ENCODE measurements at places on chromosomes 2 and 18.
A peak's percentile ranks its signal among the peaks of the same experiment; 100 is the strongest.

- DNase-seq, result no peak
These were observed 5.1 kb upstream of the WIPF1 start for GRCh38 chr2:174602745-174603144.

DNA sequence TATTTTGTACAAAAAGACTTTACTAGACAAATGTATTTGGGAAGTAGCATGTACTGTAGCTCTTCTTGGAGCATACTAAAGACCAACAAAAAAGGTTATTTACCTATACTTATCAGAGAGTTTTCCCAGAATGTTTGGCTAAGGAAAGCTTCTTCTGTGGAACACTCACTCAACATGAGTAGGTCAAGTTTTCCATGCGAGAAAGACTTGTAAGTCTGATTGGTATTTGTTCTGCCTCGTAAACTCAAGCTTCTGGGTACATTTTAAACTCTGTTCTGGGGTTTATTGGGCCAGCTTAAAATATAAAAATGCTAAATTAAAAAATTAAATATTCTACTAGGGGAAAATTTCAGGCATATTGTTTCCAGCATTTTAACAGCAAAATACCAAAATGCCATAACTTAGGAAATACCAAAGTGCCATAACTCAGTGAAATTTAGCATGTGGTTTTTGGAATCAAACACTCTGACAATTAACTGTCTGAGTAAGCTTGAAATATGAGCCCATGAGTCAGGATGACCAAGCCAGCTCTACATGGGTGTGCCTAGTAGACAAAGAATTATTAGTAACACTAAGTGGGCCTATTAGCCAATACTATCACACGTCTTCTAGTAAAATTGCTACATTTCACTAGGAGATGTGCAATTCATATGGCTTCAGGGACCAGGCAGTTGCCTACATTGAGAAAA lies 47.3 kb upstream of the SERPINE2 start:
- no peak for DNase-seq

- no peak for DNase-seq
These were observed 201.8 kb upstream of the ZNF521 start for GRCh38 chr18:25553631-25554263.

DNA sequence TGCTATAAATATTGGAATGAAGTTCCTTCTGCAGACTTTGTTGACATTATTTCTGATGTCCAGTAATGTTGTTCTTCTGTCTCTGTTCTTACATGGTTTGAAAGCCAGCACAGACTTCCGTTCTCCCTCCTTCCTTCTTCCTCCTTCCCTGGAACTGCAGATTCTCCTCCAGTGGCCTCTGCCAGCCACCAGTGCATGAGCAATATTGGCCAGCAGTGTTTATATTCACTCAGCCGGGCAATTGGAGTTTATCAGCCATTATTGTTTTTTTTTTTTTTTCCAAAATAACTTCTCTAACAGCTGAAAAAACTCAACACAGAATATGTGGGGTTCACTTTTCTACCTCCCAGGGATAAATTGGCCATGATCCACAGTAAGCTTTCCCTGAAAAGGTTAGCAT lies 86.8 kb downstream of the ADCYAP1 start:
- DNase-seq, result no peak

- DNase-seq, result no peak
These were observed 403.0 kb downstream of the NBAS start for GRCh38 chr2:15158100-15158499.

DNA sequence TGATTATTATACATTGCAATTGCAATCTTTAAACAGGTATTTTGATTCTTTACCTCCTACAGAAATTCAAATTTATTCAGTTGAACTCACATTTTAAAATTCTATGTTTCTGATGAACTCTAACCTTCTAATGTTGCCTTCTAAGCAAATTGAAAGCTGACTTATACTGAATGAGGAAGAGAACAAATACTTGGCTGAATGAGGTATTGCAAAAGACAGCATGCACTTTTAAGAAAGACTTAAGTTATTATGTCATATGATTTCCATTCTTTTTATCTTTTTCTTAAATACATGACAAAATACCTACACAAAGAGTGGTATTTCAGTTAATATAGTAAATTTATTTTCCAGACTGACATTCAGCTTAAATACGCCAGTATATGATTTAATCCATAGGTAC lies 64.7 kb downstream of the FAM228A start:
- no peak for DNase-seq

- no peak for DNase-seq
These were observed 77.1 kb downstream of the HS1BP3 start for GRCh38 chr2:20573620-20574422.

- no peak for DNase-seq
These were observed 7.9 kb downstream of the ERFE start for GRCh38 chr2:238166391-238167343.

GRCh38 chr18:46257366-46257765 lies 153.2 kb downstream of the HAUS1 start:
- DNase-seq, result no peak

DNA sequence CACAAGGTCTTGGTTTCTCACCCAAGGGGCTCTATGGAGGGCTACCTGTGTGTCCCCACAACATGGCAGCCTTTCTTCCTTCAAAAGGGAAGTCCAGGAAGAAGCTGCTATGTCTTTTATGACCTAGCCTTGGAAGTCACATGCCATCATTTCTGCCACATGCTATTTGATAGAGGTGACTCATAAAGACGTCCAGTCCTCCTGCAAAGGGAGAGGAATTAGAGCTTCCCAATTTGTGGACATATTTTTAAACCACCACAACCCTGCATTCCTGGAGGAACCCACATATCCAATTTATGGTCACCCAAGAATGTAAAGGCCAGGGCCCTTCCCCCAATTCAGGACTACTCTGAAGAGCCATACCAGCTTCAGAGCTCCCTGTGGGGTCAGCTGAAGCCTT lies 246.2 kb downstream of the CYP26B1 start:
- no peak for DNase-seq

GRCh38 chr2:27705851-27706622 lies 42.3 kb downstream of the SLC4A1AP start:
- no peak for DNase-seq

GRCh38 chr18:55744206-55744605 lies 156.2 kb upstream of the TCF4 start:
- no peak for DNase-seq

- no peak for DNase-seq
These were observed 8.6 kb upstream of the ZNF407 start for GRCh38 chr18:74589021-74589420.

DNA sequence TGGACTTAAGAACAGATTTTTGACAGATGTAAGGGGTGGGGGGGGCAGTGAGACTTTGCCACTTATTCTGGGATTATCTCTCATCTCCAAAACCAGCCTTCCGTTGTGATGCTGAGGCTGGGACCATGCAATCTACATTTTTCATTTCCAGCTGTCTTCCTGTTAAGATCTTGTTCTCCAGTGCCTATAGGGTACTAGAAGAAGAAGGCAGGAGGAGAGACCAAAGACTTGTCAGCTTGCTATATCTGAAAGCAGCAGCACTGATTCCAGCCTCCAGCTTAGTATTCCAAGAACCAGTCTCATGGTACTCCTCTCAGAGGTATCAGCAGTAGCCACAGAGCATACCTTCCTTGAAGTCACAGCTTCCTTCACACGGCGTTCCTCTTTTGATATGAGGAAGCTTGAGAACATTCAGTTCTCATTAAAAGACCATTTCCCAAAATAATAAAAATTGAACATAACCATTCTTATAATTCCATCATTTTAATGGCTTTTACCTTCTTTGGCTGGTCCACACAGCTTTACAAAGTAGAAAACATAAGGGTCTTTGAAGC lies 49.8 kb downstream of the USP34 start:
- DNase-seq, result no peak

- DNase-seq, result no peak
These were observed 256.4 kb upstream of the TCF4 start for GRCh38 chr18:55844382-55844781.

GRCh38 chr2:45851111-45851510 lies 199.6 kb downstream of the PRKCE start:
- no peak for DNase-seq

- DNase-seq, result no peak
These were observed 143.5 kb downstream of the AGPS start for GRCh38 chr2:177535958-177536504.

DNA sequence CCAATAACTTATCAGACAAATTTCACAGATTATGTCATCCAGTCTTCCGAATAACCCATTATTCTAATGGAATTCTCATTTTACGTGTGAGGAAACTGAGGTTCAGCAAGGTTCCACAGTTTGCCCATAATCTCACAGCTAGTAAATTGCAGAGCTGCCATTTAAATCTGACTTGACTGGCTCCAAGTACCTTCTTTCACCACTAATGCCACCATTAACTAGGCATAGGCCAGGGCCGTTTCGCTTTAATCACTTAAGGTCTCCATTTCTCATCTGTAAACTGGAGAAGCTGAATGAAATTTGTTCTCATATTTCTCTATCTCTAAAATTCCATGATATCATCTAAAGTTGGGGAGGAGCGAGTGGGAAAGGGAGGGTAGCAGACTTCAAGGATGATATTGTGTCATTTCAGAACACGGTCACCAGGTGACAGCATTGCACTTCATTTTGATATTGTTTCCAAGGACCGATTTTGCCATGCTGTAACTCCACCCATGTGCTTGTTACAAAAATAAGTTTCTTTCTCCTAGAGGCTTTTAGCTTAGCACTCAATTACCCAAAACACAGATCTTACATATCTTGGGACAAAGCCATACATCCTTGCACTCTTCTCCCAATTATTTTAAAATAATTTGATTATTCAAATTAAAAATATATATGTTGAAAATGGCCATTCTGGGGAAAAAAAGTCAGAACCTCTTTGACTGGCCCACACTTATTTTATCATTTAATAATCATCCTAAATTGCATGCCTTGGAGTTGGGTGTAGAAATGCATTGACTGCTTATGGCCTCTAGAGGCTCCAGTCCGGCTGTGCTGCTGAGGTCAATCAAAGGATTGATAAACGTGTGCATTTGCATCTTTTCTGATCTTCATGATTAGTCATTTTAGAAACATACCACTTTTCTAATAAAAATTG lies 123.8 kb downstream of the AKAIN1 start:
- DNase-seq, result peak; percentile 9

GRCh38 chr2:214696681-214697080 lies 112.8 kb downstream of the BARD1 start:
- DNase-seq, result no peak

DNA sequence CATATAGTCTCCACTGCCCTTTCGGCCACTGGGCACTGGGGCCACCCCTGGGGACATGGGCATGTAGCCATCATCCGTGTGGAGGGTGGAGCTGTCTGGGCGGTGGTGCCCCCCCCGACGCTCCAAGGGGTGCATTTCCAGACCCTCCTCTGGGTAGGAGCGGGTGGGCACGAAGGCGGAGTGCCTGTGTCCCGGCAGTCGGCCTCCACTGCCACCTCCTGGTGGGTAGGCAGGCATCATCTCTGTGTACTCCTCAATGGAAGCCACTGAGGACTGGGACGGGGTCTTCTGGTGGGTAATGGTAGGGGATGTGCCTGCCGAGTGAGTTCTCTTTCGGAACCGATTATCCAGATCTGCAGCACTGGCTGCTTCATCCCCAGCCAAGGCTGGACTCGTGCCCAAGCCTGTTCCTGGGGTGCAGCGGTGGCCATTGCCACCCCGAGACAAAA lies 2.8 kb downstream of the IRS1 start:
- no peak for DNase-seq

DNA sequence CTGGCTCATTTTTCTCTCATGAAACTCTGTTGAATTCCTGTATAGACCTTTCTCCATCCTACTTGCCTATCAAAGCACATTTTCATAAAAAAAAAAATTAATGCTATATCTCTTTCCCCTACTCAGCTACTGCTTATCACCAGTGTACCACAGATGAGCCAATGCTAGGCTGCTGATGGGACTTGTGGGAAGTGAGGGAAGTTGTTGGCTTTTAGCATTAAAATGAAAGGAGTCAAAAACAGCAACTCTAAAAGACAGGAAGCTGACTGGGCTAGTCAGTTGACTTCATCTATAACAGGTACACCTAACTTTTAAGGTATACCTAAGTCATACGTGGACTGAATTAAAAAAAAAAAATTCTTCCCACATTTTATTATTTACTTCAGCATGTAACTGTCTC lies 102.1 kb downstream of the FAM117B start:
- DNase-seq, result no peak

DNA sequence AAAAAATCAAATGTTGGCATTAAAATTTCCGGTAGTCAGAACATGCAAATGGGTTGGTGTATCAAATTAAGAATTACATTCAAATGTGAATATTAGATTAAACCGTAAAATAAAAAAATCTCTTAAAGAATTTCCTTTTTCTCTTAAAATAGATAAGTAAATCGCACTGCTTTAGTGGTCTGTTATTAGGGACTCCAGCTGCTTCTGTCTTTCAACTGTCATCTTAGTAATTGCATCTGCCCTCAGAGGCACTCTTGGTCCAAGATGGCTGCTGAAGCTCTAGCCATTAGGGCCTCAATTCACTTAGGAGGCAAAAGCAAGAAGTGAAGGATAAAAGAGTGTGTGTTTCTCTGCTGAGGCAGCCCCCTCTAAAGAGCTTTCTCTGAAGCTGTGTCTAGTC lies 132.4 kb downstream of the MGAT5 start:
- DNase-seq, result no peak

DNA sequence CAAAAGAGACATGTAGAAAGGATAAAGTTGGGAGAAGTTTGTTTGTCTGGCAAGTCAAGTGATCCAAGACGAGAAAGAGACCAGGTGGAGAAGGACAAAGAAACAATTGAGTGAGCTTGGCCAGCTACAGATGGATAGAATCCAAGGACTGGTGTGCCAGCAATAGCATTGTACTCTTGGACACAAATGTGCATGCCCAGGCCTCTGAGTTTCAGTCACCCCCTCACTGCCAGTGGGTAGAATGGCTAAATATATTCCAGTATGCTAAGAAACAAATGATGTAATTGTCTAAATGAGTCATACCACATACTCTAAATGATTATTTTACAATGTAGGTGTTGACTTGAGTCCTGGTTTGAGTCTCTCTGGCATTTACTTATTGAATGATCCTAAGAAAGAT lies 881.3 kb downstream of the LRRTM4 start:
- no peak for DNase-seq

- DNase-seq, result no peak
These were observed 148.4 kb upstream of the ACVR2A start for GRCh38 chr2:147696426-147696825.

DNA sequence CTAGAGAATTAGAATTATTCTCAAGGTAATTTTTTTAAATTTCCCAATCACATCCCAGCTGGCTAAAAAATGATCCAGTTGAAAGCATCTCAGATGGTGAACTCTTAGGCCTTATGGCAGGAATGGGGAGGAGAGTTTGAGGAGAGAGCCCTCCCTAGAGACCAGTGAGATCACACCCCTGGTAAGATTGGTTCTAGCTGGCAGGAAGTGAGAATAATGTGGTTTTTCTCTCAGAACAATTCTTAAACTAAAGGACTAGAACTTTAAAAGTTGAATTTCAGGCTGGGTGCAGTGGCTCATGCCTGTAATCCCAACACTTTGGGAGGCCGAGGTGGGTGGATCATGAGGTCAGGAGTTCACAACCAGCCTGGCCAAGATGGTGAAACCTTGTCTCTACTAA lies 120.2 kb downstream of the MYO3B start:
- no peak for DNase-seq

GRCh38 chr2:104658144-104658835 lies 195.6 kb upstream of the POU3F3 start:
- DNase-seq, result no peak
